ENCODE measurements at places on chromosomes 2 and 18. TPM values are rescaled to one million over a fixed set of nuclear protein-coding genes. Genes with fewer than 3 reads are reported as not detected.
A peak's percentile ranks its signal among the peaks of the same experiment; 100 is the strongest.

Gene VSNL1
- not detected for total RNA-seq

Gene OSR1
- total RNA-seq = not detected

- DNase-seq = no peak
Observed at GRCh38 chr2:148814860-148815419, 60.1 kb upstream of the KIF5C start.

Gene EFR3B
- 0.08 TPM for total RNA-seq

Gene DGKD
- 63.2 TPM for total RNA-seq

DNA sequence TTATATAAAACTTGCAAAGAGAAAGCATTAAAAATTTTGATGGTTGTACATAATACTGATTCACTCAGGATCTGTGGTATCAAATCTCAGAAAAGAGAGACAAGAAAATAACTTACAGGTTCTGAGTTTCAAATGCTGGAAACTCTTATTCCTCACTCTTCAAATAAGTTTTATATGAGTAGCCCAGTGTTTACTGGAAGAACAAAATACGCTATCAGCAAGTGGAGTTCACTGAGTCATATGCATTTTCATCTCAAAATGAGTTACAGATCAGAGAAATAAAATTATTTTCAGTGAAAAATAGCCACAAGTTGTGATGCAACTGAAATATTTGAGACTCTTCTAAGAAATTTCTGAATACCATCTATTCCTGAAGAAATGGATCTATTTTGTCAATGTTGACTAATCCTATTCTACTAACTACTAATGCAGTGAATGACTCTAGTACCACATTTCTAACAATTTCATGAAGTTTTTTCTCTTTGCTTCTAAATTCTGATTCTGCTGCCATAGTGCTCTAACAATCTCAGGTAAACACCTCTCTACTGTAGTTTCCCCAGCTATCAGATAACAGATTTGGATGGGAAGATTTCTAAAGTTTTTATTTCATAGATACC, 391.7 kb downstream of the ZEB2 start:
- DNase-seq = no peak

Gene SERPINB3
- total RNA-seq = not detected

DNA sequence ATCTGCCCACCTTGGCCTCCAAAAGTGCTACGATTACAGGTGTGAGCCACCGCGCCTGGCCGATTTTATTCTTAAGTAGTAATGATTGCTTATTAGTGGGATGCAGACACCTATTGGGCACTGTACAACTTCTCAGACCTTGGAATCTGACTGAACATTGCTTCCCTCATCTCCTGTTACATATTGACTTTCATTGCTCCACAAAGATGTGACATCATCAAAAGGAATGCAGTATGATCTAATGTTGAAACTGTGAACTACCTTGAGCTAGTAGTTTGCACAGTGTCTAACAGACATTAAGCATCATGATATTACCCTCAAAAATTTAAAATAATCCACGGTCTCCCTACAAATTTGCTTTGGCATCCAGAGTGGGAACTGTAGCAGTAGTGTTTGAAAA, 109.8 kb upstream of the SIX2 start:
- no peak for DNase-seq

Gene PLB1
- total RNA-seq = 1.4 TPM

DNA sequence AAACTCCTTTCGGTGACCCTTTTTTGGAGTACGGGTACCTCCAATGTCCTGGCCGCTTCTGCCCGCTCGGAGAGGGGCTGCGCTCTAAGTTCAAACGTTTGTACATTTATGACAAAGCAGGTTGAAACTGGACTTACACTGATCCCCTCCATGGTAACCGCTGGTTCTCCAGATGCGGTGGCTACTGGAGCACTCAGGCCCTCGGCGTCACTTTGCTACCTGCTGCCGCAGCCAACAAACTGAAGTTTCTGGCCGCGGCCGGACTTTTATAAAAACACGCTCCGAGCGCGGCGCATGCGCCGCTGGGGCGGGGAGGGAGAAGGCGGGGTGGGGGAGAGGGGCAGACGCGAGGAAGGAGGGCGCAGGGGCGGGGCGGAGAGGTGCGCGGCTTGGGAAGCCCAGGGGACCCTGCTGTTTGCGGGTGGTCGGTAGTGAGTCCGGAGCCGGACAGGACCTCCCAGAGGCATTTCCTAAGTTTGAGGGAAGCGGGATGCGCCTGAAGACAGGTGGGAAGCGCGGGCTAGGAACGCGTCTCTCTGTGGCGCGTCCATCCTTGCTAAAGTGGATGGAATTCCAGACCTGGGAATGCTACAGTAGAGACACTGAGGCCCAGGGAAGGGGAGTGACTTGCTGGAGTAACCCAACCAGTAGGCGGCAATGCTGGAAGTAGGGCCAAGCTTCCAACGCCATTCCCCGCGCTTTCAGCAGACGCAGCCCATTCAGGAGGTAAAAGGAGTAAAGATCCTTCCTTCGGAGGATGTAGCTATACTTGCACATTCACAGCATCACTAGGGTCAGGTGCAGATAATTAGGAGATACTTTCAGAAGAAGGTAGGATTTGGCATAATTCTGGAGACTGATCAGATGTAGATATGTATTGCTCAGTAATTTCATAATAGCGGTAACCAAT, at the start of gene CXCR4:
CXCR4 (minus strand) TSS at position 241 of the 910 bp plus-strand sequence; CDS start at position 152, 89 bp downstream.
- DNase-seq = peak; percentile 79

GRCh38 chr2:100846716-100847115, 26.8 kb downstream of the NPAS2 start:
- DNase-seq = no peak

- no peak for DNase-seq
Observed at GRCh38 chr2:118861242-118861641, 13.8 kb upstream of the EN1 start.

DNA sequence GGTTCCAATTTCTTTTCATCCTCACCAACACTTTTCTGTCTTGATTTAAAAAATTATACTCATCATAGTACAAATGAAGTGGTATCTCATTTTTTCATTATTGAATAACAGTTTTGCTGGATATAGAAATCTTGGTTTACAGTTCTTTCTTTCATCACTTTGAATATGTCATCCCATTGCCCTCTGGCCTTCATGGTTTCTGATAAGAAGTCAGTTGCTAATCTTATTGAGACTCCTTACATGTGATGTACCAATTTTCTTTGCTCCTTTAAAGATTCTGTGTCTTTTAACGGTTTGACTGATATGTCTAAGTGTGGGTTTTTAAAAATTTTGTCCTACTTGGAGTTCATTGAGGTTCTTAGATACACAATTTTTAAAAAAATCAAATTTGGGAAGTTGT, 35.0 kb downstream of the SLC3A1 start:
- DNase-seq = no peak

DNA sequence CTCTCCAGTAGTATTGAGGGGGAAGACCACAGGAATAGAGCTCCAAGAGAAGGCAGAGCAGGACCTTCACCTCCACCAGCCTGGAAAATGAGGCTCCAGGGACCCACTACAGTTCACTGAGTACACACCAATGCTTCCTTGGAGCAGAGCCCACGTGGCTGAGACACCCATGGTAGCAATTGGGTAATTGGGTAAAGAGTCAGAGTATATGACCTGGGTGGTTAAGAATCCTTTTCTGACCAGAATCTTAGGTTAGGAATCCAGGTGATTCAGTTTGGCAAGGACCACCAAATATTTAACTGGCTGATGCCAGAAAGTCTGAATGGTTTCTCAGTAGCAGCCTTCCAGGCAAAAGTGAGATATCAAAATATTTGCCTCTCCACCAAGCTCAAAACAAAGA, 107.7 kb downstream of the MDH1 start:
- DNase-seq = no peak

GRCh38 chr2:150127346-150127990, 360.0 kb downstream of the RND3 start:
- DNase-seq = no peak

Gene ERFE
- total RNA-seq = 0.27 TPM

Gene UCN
- 1.3 TPM for total RNA-seq

Gene IL36B
- total RNA-seq = not detected

Measured in activated naive CD8-positive, alpha-beta T cell treated with anti-CD3 and anti-CD28 coated beads for 36 hours (primary cell).